ENCODE measurements at places on chromosomes 7 and 10.

DNA sequence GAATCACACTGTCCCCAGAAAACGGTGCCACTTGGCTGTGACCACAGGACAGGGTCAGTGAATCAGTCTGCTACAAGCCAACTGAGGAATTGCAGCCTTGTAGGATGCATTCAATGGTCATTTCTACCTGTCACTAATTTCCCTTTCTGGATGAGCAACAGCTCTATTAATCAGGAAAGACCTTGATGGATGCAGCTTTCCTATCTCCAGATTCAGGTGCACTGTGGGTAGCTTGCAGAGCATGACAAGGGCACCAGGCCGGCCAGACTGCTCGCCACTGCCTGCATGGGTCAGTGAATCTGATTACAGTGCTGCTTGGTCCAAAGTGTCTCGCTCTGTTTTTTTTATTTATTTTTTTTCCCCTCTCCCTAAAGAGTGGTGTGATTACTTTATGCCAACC lies 506.8 kb upstream of the AUTS2 start:
- DNase-seq: no peak

DNA sequence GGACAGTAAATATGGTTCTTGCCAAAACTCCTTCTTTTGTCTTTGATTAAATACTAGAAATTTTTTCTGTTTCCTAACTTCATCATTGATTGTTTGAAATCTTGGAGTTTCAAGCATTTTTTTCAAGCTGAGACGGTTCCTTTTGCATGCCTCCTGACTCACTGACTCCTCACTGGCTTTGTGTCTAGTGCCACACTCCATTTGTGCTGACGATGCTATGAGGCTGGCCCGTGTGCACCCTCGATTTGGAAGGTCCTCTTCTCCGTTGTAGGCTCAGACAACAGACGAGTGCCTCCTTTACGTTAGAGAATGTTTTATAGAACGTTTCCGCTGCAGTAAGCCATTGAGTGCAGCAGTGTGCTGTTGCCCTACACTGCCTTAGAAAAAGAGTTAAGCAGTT lies 10.8 kb upstream of the CSGALNACT2 start:
- no peak for DNase-seq

DNA sequence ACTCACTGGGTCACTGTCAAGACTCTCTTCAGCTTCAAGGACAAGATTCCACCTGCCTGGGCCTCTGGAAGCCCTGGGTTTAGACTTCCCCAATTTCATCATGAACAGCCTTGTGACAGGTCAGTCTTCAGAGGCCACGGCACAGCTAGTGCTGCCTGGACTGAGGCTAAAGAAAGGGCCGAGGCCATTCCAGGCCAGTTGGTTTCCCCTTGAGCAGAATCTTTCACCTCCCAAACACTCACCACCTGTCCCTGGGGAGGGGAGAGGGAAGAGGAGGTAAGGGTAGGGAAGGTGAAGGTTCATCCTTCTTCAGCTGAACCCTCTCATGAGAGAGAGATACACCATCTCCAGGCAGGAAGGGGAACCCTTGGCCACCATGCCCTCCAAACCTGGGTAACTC lies 24.3 kb downstream of the HSPA12A start:
- no peak for DNase-seq

DNA sequence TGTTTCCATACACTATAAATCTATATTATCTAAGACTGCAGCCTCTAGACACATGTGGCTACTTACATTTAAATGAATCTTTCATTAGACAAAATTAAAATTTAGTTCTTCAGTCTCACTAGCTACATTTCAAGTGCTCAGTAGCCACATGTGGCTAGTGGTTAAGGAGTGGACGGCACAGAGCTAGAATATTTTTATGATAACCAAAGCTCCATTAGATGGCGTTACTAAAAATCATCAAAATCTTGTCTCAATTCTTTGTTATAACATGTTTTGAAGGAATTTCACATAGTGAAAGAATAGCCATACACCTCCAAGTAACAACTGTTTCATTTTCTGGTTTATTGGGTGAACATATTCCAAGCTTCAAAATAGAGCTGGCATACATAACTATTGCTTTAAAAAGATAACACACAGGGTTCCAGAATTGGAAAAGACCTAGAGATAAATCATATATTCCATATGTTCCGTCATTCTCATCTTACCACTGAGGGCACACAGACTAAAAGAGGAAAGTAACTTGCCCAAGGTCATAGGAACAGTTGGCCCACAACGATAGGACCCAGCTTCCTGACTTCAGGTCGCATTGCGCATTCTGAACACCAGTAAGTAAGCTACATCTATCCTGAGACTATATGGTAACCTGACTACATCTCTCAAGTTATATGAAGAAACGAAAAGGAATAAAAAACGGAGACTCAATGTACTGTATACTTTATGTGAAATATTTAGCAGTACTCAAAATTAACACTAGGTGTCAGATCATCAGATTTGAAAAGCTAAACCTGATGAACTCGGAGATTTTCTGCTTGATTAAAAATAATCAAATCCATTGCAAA lies 66.6 kb downstream of the CAV1 start:
- no peak for DNase-seq

Measured in gastrocnemius medialis (tissue), 4 donors.